ENCODE measurements at places on chromosomes 16 and 17.
A peak's percentile ranks its signal among the peaks of the same experiment; 100 is the strongest.

GRCh38 chr17:40997361-40997760 lies 2.3 kb downstream of the KRTAP3-2 start:
- DNase-seq, result no peak

DNA sequence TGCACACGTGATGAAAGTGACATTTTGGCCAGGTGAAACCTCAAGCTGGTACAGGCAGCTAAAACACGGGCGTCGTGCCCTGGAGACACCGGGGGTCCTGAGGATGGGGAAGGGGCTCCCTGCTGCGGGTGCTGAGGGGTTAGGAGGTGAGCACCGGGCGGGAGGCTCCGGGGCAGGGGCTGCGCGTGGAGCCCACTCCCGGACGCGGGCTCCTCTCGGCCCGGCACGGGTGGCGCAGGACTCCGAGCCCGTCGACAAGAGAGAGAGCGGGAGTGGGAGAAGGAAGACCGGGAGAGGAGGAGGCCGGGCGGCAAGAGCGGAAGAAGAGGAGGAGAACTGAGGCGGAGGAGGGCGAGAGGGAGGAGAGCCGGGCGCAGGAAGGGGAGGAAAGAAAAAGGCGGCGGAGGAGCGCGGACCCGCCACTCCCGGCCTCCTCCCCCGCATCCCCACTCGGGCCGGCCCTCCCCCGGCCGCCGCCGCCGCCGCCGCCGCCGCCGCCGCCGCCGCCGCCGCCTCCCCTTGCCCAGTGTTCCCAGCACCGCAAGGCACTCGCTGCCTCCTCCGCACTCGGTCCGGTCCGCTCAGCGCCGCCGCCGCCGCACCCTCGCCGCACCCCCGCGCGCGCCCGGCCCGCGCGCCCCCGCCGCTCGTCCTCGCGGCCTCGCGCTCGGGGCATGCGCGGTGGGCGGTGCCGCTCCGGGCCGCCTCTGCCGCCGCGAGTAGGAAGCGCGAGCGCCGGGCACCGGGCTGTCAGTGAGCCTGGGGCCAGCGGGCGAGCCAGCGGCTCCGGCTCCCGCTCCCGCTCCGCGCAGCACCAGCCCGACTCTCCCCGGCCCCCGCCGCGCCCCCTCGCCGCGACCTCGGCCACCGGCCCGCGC lies at the start of gene PRKCA:
Gene PRKCA, plus strand, starts transcription at position 750 of the 878 bp plus-strand sequence.
- peak; percentile 86 for DNase-seq

DNA sequence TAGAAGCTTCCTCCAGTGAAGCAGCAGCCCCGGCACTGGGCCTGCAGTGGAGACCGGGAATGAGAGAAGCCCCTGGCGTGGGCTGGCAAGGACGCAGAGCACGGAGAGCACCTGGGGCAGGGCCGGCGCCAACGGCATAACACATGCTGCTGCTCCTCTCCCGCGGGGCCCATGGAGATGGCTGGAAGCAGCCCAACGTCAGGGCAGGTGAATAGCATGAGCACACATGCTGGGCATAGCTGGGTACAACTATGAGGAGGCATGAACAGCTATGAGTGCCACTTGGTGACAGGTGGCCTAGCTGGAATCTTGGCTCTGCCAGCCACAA lies 46.4 kb downstream of the IRF8 start:
- no peak for DNase-seq

- no peak for DNase-seq
Observed at GRCh38 chr16:6034511-6034910, 936.9 kb upstream of the EEF2KMT start.

DNA sequence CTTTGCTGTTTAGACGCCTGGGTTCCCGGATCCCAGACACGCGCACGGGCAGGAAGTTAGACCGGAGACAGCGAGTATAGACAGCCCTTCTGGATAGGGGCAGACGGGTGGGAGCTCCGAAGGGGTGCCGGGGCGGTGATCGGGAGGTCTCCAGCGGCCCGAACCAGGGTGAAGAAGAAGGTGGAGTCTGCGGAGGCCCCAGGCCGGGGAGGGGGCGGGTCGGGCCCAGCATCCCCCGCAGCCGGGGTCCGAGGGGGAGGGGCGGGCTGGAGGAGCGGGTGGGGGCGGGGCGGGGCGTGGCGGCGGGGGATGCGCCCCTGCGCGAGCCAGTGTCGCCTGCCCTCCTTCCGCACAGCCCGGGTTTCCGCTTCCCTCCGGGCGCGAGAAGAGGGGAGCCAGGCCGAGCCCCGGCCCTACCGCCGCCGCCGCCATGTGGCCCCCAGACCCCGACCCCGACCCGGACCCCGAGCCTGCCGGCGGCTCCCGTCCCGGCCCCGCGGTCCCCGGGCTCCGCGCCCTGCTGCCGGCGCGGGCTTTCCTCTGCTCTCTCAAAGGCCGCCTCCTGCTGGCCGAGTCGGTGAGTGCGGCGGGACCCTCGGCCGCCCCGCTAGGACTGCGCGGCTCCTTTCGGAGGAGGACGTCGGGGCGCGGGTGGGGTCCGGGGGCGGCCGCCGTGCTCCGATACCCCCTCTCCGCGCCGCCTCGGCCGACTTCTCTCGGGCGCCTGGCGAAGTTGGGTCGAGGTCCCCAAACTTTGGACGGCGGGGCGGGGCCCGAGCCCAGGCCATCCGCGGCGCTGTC lies at the start of gene CMTM3:
Gene CMTM3, plus strand, starts transcription at position 329 of the 801 bp plus-strand sequence. Its CDS starts 102 bp downstream, at position 431.
- peak; percentile 10 for DNase-seq

GRCh38 chr17:4772235-4772613 lies 538 bp downstream of the TM4SF5 start:
- DNase-seq, result no peak

DNA sequence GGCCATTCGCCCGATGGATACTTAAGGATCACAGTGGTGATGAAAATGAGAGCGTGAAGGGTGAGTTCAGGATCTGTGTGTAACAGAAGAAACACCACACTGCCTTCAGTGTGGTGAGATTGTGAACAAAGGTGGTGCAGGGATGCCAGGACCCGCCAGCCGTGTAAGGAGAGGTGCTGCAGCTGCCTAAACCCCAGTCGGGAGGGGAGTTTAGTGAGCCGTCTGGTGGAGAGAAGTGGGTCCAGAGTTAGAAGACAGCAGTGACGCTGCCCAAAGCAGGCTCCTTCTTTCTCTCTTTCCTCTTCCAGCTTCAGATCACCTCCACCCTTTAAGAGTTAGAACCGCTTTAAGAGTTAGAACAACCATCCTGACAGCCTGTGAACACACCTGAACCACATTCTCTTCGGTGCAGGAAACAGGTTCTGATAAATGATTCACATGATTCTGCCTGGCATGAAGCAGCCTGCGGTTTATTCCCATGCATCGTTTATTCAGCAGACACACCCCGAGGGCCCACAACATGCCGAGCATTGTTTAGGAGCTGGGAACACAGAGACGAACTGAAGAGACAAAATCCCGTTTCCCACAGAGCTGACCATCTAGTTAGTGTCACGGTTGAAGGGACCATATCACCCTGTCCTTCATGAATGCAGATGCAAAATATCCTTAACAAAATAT lies 84.0 kb upstream of the DNAH17 start:
- DNase-seq, result peak; percentile 19

DNA sequence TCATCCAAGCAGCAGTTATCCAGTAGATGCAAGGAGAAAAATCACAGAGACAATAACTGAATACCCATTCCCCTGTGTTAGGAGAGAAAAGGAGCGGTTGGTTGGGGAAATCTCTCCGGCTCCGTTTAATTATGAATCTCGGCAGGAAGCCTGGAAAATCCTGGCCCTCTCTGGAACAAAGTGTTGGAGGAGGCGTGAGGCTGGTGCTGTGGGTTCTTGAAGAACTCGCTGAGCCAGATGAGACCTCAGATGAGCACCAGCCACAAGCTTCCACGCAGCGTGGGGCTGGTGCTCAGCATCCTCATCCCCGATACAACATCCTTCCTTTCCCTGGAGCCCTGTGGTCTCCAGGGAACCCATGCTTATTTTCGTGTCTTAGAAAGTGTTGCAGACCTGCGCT lies 39.7 kb downstream of the CACNG4 start:
- DNase-seq, result no peak

DNA sequence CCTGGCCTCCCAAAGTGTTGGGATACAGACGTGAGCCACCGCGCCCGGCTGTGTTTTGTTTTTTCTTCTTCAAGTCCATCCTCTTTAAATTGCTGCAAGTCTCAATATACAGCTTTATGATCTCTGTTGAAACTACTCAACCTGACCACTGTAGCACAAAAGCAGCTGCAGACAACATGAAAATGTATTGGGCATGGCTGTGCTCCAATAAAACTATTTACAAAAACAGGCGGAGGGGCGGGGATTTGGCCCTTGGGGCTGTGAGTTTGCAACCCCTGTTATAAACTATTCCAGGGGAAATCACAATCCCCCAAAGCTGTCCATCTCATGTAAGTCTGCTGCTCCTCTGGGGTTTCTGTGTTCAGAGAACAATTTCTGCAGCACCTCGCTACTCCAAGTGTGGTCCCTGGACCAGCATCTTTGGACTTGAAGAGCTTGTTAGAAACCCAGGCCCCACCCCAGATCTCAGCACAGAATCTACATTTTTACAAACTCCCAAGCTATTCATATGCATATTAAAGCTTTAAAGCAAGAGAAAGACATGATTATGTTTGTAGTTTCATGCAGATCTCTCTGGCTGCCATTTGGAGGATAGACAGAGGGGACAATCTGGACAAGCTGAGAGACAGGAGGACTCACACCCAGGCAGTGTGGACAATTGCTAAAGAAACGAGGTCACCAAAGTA lies 33.6 kb downstream of the TEKT5 start:
- DNase-seq, result no peak

DNA sequence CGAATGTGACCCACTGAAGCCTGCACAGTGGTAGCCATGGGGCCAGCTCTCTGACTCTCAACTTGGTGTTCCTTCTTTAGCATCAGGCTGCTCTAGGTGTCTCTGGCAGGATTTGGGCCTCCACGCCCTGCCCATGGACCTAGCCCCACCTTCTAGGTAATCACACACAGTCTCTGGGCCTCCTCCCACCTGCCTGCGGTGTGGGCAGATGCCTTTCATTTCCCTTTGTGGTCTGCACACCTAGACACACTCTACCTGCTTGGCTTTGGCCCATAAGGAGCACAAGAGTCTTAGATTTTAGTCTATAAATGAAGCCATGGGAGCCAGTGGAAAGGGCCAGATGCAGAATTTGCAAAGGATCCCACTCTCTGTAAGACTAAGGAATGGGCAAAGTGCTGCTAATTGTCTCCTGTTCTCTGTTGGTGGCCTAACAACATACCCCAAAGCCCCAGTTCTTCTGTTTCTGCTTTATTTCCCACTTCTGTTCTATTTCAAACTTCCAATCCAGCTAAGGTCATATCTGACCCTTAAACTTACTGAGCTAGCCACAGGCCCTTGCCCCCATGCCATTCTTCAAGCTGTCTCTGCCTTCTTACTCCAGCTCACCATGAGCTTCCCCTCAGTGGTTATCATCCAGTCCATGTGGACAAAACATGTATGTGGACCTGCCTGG lies 7.2 kb upstream of the MFSD6L start:
- DNase-seq, result no peak

DNA sequence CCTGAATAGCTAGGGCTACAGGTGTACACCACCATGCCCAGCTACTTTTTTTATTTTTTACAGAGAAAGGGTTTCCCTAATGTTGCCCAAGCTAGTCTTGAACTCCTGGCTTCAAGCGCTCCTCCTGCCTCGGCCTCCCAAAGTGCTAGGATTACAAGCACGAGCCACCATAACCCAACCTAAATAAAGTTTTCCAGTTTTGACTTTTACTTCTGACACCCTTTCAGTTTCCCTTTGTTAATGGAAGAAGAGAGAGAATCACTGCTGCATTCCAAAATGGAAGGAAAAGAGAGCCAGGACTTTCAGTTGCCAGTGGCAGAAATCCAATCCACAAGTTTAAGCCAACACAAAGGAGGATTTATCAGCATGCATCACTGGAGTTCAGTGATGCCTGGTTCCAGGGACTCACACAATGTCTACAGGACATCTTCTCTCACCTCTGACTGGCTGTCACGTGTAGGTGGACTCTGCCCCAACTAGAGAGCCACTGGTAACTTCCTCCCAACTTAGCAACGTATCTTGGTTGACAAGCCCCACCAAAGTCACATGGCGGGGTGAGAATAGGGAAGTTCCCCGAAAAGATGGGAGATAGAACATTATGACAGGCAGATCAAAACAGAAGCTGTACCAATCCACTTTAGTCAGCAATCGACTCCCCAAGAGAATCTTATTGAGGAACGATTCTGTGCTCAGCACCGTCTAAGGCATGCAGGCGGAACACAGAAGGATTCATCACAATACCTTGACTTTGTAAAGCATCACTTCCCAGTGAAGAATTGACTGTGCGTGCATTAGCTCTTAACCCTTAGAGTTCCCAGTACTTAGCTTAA lies 46.5 kb downstream of the GAS7 start:
- DNase-seq, result no peak

GRCh38 chr16:30874244-30874820 lies 19.5 kb downstream of the BCL7C start:
- DNase-seq, result no peak

DNA sequence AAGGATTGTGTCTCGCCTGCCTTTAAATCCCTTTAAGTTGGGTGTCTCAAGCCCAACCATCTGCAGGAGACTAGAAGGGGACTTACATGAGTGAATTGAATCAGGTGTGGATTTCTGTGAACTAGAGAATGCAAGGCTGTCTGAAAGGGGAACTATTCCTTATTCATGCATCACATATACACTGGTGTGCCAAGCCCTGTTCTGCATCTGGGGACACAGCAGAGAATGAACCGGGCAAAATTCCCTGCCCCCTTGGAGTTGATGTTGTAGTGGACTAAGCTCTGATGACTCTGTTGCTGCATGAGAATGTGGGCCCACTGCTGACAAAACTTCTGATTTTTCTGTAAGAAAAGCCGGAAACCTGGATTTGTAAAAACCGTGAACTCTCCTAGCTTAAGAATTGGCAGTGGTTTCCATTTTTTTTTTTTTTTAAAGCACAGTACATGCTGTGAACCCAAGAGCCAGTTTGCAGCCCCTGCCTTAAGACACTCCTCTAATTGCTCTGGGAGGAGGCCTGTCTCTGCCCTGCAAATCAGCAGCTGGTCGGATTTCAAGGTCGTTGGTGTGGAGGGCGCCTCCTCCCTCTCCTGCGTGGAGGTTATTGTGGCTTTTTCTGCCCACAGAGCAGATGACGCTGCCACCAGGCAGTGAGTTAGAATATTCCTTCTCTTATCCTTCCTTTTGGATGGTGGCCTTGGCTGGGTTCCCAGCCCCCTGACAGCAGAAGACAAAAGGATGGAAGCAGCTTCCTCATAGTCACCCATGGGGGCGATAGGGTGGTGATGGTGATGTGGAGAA lies 131.0 kb downstream of the PRKCB start:
- DNase-seq, result no peak

- DNase-seq, result no peak
Observed at GRCh38 chr17:50824429-50824828, 11.0 kb upstream of the WFIKKN2 start.

- DNase-seq, result no peak
Observed at GRCh38 chr17:70629902-70630301, 460.6 kb downstream of the KCNJ2 start.

- no peak for DNase-seq
Observed at GRCh38 chr17:59346876-59347407, 15.5 kb downstream of the YPEL2 start.

DNA sequence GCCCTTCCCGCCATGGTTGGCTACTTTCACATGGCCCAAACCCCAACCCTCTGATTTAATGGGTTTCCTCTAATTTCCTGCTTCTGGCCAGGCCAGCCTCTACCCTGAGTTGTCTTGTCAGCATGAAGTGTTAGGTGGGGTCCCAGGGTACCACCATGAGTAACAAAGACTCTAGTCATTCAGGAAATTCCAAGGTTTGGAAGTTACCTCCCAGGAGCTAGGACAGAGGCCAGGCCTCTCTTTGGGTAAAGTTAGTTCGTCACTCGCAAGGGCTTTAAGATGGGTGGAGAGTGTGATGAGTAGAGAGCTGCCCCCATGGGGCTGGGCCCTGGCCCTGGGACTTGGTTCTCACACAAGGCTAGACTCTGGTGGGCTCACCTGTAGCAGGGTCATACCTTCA lies 54.6 kb downstream of the PLD6 start:
- DNase-seq, result no peak
